ENCODE measurements at places on chromosomes 7 and 10. TPM values are rescaled to one million over a fixed set of nuclear protein-coding genes. Genes with fewer than 3 reads are reported as not detected.

DNA sequence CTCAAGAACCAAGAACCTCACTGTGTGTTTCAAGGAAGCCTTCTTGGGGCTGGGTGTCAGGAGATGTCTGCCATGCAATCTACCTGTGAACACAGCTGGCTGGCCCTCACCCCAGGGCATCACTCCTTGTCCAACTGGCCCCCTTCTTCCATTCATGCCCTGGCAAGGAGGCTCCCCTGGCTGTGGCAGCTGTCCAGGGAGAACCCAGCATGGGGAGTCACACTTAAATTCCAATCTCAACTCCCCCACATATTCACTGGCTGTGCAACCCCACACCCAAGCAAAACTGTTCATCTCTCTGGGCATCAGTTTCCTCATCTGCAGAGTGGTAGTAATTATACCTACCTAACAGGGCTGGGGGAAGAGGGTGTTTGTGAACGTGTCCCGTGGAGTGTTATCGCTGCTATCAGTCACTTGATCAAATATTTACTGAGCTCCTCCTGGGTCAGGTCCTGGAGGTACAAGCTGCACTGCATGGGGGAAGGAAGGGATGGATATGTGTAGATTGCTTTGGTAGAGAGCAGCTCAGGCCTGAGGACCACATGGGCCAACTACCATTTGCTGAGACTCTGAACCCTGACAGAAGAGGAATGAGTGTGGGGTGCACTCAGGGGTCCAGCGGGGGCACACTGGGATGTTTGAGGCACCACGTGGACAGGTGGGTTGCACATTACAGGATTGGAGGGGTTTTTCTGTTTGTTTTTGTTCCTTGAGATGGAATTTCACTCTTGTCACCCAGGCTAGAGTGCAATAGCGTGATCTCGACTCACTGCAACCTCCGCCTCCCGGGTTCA lies 2.1 kb upstream of the GPRIN2 start:
- DNase-seq, result no peak
- H3K27me3 ChIP-seq, result peaks cover 60% of the 10 kb centered on the region
- H3K27ac ChIP-seq, result no peak overlapping the region
- peaks cover 8% of the 10 kb centered on the region for H3K4me1 ChIP-seq

- no peak overlapping the region for H3K4me3 ChIP-seq
- no peak for DNase-seq
- H3K27ac ChIP-seq, result no peak overlapping the region
- H3K27me3 ChIP-seq, result no peaks in the 10 kb centered on the region
Measured at GRCh38 chr10:76169246-76169645, 737.8 kb downstream of the LRMDA start.

- H3K4me1 ChIP-seq, result peaks cover 16% of the 10 kb centered on the region
- DNase-seq, result no peak
- H3K4me3 ChIP-seq, result no peak overlapping the region
- H3K27me3 ChIP-seq, result no peaks in the 10 kb centered on the region
- peaks cover 7% of the 10 kb centered on the region for H3K36me3 ChIP-seq
- H3K27ac ChIP-seq, result no peak overlapping the region
Measured at GRCh38 chr10:124500757-124501156, 39.1 kb downstream of the LHPP start.

- H3K36me3 ChIP-seq, result no peaks in the 10 kb centered on the region
- no peaks in the 10 kb centered on the region for H3K4me1 ChIP-seq
- DNase-seq, result no peak
- H3K27me3 ChIP-seq, result no peaks in the 10 kb centered on the region
- H3K4me3 ChIP-seq, result no peak overlapping the region
- no peak overlapping the region for H3K27ac ChIP-seq
Measured at GRCh38 chr7:94059746-94060145, 55.6 kb upstream of the BET1 start.

DNA sequence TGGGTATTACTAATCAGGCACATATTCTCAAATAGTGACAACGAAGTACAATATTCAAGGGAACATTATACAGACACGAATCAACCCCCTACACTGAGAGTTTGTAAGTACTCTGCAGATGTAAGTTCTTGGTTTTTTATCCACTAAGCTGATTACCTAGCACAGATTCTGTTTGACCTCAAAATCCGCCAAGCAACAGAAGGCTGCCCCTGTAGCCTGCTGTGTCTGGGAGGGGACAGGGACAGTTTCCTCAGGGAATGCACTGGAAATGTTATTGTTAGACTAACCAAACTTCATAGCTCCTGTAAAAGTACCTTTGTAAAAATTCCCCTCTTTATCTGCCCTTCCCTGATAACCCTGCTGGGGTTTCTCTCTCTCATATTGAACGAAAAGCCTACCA lies 45.2 kb upstream of the ZRANB1 start:
- peak overlapping the region; percentile 88 for H3K27ac ChIP-seq
- H3K27me3 ChIP-seq, result no peaks in the 10 kb centered on the region
- DNase-seq, result peak; percentile 67
- no peak overlapping the region for H3K4me3 ChIP-seq
- no peaks in the 10 kb centered on the region for H3K36me3 ChIP-seq
- peaks cover 17% of the 10 kb centered on the region for H3K4me1 ChIP-seq

DNA sequence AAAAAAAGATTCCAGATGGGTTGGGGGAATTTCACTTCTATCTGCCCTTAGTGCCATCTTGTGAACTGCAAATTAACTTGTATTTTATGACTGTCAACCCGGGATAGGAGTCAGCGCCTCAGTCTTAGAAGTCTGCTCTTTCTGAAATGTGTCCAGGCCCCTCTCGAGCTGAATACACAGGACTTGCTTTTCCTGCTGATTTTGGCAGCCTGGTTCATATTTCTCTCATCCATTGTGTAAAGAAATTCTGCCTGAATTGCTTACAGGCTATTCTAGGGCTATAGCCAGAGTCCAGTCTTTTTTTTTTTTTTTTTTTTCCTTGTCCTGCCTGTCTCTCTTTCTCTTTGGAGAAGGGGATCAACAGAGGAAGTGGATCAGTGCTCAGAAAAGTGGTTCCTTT lies 24.6 kb downstream of the GATA3 start:
- no peaks in the 10 kb centered on the region for H3K36me3 ChIP-seq
- H3K27ac ChIP-seq, result no peak overlapping the region
- no peak overlapping the region for H3K4me3 ChIP-seq
- DNase-seq, result no peak
- peaks cover 5% of the 10 kb centered on the region for H3K27me3 ChIP-seq
- peaks cover 31% of the 10 kb centered on the region for H3K4me1 ChIP-seq

DNA sequence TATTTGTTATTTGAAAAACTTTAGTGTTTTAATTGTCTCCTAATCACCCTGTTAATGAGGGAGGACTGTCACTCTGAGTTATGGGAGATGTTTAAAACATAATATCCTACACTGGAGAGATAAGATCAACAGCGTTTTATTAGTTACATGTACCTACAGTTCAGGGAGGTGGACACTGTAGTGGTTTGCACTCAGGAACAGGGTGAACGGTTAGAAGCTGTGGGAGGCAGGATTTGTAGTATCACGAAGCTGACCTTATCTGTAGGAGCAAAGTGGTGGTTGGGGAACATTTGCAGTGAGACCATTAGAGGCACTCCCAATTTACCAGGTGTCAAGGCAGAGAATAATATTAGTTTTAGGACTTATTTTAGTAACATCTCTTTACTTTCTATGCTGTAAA lies 193.3 kb upstream of the KCND2 start:
- no peaks in the 10 kb centered on the region for H3K36me3 ChIP-seq
- H3K27ac ChIP-seq, result no peak overlapping the region
- no peaks in the 10 kb centered on the region for H3K27me3 ChIP-seq
- H3K4me1 ChIP-seq, result no peaks in the 10 kb centered on the region
- H3K4me3 ChIP-seq, result no peak overlapping the region

DNA sequence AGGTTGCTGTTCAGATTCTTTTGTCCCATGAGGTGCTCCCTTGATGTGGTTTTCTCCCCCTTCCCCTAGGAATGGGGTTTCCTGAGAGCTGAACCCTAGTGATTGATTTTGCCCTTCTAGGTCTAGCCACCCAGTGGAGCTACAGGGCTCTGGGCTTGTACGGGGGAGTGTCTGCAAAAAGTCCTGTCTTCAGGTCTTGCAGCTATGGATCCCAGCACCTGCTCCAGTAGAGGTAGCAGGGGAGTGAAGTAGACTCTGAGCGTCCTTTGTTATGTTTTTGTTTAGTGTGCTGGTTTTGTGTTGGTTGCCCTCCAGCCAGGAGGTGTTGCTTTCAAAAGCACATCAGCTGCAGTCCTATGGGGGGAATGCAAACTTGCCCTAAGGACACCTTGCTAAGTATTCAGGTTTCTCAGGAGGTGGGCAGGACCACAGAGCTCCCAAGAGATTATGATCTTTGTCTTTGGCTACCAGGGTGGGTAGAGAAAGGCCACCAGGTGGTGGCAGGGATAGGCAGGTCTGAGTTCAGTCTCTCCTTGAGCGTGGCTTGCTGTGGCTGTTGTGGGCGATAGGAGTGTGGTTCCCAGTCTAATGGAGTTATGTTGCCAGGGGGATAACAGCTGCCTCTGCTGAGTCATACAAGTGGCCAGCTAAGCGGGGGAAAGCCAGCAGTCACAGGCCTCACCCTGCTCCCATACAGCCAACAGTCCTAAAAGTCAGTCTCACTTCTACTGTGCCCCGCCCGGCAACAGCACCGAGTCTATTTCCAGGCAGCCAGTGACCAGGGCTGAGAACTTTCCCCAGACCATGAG lies 92.4 kb upstream of the JCAD start:
- H3K27ac ChIP-seq, result no peak overlapping the region
- peaks cover 7% of the 10 kb centered on the region for H3K4me1 ChIP-seq
- H3K36me3 ChIP-seq, result no peaks in the 10 kb centered on the region
- no peak overlapping the region for H3K4me3 ChIP-seq
- no peak for DNase-seq

DNA sequence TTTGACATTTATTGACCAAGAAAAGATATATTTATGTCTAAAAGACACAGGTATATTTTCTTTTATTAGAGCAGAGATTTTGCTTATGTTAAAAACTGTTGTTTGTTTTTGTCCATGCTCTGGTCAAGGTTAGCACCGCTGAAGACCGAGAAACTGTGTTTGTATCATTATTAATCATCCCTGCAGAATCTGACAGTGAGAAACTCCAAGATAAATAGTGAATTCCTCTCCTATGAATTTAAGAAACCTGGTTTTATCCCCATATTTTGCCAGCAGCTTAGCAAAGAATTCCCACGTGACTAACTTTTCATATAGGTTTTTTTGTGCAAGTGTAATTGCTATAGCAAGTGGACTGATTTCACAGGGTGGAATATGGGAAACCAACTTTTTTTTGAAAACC lies 77.6 kb downstream of the FRMD4A start:
- H3K36me3 ChIP-seq, result no peaks in the 10 kb centered on the region
- H3K4me3 ChIP-seq, result no peak overlapping the region
- no peaks in the 10 kb centered on the region for H3K27me3 ChIP-seq
- no peaks in the 10 kb centered on the region for H3K4me1 ChIP-seq
- no peak overlapping the region for H3K27ac ChIP-seq
- no peak for DNase-seq

- H3K4me3 ChIP-seq, result no peak overlapping the region
- H3K27ac ChIP-seq, result peak overlapping the region; percentile 54
- no peaks in the 10 kb centered on the region for H3K27me3 ChIP-seq
- H3K36me3 ChIP-seq, result no peaks in the 10 kb centered on the region
- peaks cover 50% of the 10 kb centered on the region for H3K4me1 ChIP-seq
Measured at GRCh38 chr10:13671904-13672303, 85.1 kb downstream of the PRPF18 start.

GRCh38 chr7:141320287-141320686 lies 230.9 kb upstream of the AGK start:
- H3K36me3 ChIP-seq, result no peaks in the 10 kb centered on the region
- no peak for DNase-seq
- H3K27ac ChIP-seq, result no peak overlapping the region
- no peaks in the 10 kb centered on the region for H3K27me3 ChIP-seq

The PNLIP gene
- not detected for total RNA-seq

The SEMA4G gene
- 2.3 TPM for total RNA-seq

The PIP4K2A gene
- 37.6 TPM for total RNA-seq

The RAMP3 gene
- not detected for total RNA-seq

The KLHDC10 gene
- total RNA-seq, result 26.6 TPM

The CYP26A1 gene
- total RNA-seq, result 6.7 TPM

The TNS3 gene
- total RNA-seq, result 15.0 TPM

The GPER1 gene
- total RNA-seq, result 1.2 TPM

The DGKI gene
- 3.4 TPM for total RNA-seq

Data from neural progenitor cell (in vitro differentiated cells).